ENCODE measurements at places on chromosomes 16 and 17.

- peak; percentile 11 for DNase-seq
Observed at GRCh38 chr17:83083368-83084201, 4.2 kb downstream of the METRNL start.

GRCh38 chr16:1137604-1138003 lies 15.3 kb upstream of the CACNA1H start:
- no peak for DNase-seq

DNA sequence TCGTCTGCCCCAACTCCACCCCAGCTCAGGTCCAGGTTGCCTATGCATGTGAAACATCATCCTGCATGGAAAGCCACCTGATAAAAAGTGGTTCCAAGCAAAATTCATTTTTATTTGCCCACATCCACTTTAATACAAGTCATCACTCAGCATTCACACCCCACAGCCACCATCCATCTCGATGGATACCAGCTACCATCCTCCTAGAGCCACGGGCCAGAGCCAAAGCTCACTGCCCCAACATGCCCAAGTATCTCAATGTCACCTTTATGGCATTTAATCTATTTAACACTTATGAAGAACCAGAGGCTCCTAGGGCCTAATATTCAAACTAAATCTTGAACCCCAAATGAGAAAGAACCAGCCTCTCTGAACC lies 70.5 kb downstream of the COPRS start:
- no peak for DNase-seq

DNA sequence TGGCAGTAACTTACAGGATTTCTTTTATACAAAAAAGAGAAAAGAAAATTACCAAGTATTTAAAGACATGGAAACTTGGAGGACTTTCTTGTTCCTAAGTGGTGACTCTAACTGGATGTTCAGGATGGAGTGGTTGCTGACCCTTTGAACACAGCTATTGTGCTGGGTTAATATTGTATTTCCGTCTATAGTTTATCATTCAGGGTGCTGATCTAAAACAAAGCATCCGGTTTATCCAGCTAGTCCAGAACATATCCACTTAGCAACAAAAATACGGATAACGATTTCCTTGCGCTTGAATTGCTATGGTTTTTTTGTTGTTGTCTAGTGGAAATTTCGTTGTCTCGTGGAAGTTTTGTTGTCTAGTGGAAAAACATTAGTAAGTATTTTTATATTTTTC lies 38.2 kb downstream of the SNTB2 start:
- no peak for DNase-seq

- DNase-seq, result no peak
Observed at GRCh38 chr16:20517149-20517548, 59.0 kb downstream of the ACSM2B start.
